ENCODE measurements at places on chromosomes 2 and 18.

GRCh38 chr2:190551928-190552327, 17.4 kb upstream of the NEMP2 start:
- DNase-seq = no peak

DNA sequence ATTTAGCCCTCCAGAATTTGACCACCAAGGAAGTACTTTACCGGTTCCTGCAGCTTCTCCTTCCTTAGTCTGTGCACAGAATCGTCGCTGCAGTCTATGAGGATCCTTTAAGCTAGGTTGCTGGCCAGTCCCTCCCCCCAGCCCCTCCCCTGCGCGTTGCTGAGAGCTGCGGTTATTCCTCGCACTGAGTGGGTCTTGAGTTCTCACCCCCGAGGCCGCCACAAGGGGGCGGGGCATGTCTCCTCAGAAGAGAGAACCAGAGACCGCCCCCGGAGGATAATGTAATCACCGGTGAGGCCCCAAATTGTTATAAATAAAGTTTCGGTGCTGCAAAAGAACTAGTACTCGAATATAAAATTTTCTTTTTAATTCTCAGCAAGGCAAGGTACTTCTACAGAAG, 1184.9 kb upstream of the CDH2 start:
- no peak for DNase-seq

- DNase-seq = no peak
These were observed 1.4 kb downstream of the PSME4 start for GRCh38 chr2:53969285-53969967.

GRCh38 chr2:59892398-59892797, 661.1 kb downstream of the BCL11A start:
- no peak for DNase-seq

- DNase-seq = no peak
These were observed 4.2 kb downstream of the FOXI3 start for GRCh38 chr2:88448248-88448647.
